ENCODE measurements at places on chromosomes 7 and 10.

DNA sequence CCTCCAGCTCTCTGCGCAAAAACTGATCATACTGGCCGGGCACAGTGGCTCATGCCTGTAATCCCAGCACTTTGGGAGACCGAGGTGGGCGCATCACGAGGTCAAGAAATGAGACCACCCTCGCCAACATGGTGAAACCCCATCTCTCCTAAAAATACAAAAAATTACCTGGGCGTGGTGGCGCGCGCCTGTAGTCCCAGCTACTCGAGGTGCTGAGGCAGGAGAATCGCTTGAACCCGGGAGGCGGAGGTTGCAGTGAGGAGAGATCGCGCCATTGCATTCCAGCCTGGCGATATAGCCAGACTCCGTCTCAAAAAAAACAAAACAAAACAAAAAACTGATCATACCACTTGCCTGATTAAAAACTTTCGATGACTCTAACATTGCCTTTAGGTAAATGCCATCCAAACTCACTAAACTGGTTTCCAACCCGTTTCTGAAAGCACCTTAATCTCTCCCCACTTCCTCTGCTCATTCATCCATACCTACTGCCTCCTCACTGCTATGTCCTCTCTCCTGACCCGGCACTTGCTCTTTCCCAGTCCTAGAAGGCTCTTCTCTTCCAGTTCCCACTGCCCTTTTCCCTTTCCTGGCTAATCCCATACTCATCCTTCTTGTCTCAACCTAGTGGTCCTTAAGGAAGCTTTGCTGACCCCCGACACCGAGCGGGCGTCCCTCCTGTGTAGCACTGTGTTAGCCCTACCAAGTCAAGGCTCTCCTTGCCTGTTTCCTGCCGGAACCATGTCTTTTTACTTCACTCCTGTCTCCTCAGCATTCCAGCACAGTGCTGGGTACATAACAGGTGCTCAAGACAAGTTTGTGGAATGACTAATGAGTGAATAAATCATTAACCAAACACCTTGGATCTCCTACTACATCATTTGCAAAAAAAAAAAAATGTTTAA, 686 bp upstream of the MIOS start:
- no peak for DNase-seq

DNA sequence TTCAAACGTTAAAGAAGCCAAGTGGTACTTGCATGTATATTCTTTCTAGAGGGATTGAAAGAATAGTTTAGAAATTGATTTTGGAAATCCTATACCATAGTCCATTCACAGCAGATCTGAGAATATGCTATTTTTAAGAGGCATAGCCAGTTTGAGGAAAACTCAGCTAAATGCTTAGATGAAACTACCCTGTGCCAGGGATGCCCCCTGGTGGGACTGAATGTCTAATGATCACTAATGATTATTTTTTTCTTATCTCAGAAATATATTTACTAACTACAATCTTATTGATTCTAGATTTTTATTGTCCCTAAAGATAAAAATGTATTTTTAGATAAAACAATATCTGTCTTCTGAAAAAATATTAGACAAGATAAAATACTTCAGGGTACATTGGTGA, 844.9 kb upstream of the PHF14 start:
- DNase-seq: no peak

- no peak for DNase-seq
Measured at GRCh38 chr10:67618116-67618515, 77.9 kb downstream of the CTNNA3 start.

- DNase-seq: peak; percentile 56
Measured at GRCh38 chr7:17234398-17235031, 63.9 kb upstream of the AHR start.

DNA sequence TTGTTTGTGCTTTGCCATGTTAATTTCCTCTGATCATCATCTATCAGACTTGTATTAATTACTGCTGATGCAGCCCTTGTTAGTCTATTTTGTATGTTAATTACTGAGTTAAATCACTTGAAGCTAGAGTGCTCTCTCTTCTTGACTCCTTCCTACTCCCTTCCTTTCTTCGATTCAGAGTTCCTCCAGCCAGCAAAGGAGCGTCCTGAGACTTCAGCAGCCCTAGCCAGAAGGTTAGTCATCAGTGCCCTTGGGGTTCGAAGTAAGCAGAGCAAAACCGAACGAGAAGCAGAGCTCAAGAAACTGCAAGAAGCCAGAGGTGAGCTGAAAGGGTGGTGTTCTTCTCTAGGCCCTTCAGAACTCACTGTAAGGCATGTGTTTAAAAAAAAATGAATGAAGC, 32.1 kb downstream of the LOXL4 start:
- DNase-seq: no peak

- DNase-seq: no peak
Measured at GRCh38 chr7:55526770-55527169, 45.5 kb downstream of the VOPP1 start.

DNA sequence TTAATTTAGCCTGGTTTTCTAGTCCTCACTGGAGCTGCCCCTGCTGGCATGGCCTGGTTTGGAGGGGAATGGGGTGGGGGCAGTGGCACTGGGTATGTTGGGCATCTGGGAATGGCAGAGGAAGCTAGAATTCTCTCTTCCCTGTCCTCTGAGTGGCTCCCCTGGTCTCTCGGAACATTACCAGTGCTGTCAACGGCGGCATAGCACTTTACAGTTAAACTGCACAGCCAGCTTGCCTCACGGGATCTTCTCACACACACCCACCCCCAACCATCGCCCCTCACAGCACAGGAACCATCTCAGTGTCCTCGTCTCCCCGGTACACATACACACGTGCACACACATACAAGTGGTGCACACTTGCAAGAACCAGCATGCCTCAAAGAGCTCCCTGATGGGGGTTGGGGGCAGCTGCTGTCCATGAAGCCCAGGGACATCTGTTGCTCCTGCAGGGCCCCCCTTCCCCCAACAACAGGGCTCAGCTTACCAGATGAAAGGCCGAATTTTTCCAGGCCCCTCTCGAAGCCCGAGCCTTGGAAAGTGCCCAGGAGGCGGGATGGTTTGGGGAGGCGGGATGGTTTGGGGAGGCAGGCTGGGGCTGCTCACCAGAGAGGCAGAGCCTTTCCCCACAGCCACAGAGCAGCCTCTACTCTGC, 41.0 kb downstream of the TSPAN15 start:
- DNase-seq: no peak

DNA sequence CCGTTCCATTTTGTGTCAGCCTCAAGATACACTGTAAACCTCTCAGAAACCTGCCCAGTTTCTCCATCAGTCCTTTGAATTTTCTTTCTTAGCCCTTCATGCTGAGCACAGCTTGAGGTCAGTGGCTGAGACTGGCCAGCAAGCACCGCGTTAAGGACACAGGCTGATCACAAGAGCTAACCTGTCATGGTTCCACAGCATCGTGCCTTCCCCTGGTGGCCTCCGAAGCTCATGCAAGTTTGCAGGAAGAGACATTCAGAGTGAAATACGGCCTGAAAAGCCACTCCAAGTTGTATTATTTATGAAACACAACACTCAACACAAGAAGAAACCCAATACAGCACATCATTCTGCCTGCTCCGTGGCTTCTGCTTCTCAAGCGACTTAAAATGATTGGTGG, 57.0 kb upstream of the PFKP start:
- DNase-seq: no peak

DNA sequence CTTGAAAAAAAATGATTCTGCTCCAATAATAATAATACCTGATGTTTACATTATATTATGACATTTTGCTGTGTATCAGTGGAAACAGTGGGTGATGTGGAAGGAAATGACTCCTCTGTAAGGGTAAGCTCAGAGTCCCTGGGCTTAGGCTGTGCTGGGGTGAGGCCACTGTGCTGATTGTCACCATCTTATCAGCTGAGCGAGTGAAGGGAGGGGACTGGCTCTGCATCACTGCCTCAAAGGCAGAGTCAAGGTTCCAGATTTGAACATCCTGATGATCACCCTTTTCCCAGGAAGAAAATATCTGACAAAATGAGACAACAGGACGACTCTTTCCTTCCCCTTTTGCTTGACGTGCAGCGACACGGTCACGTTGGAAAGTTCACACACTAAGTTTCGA, 24.0 kb upstream of the HABP2 start:
- no peak for DNase-seq

- DNase-seq: no peak
Measured at GRCh38 chr7:90536449-90536848, 59.7 kb upstream of the CDK14 start.

DNA sequence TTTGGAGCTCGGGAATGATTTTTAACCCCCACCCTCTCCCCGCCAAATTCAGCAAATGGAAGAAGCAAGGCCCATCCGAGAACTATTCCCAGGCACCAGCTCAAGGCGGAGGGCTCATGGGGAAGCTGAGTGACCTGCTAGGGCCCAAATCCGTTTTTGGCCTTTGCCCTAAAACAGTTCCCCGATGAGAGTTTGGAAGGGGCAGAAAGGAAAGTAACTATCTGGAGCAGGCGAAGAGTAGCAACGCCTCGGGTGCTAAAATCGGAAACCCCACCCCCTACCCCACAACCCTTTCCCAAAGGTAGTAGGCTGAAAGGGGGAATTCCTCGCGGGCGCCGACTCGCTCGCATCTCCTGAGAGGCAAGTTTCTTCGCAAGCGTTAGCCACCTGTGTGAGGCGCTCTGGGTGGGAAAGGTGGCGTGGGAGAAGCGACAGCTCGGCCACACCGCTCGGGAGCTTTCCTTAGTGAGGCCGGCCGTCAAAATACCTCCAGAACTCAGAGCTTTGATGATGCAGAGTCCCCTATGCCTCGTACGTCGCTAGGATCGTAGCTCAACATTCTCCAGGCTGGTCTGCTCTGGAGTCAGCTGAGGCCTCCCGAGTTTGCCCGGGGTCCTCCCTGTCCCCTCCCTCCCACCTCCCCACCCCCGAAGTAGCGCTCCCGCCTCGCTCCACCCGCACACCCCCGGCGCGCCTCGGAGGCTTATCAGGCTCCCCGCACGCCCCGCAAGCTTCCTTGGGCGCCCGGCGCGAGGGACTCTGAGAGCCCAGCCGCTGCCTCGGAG, 642 bp upstream of the PRKG1 start:
- no peak for DNase-seq

DNA sequence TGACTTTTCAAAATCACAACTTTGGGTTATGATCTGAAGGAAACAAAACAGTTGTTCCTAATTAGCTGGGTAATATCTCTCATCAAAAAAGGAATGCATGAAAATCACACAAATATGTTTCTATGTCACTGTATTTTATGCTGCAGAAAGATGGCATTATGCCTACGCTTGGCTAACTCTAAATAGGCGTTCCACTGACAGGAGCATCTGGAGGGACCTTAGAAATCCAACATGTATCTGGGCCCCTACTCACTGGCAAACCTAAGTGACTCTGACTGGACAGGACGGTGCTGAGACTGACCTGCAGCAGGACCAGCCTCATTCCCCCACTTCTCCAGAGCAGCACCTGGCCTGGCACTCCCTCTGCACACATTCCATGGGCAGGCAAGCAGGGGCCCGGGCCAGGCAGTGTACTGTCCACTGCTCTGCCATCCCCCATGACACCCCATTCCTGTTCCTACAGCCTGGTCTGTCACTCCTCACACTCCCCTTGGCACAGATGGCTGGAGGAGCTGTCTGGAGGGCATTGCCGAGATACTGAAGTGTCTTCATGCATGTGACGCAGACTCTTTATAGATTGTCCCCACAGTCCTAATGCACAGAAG, 2.6 kb upstream of the MYL7 start:
- no peak for DNase-seq

- no peak for DNase-seq
Measured at GRCh38 chr10:9222917-9223316, 1168.4 kb downstream of the GATA3 start.

GRCh38 chr10:50325449-50326171, 74.3 kb upstream of the ASAH2 start:
- no peak for DNase-seq

DNA sequence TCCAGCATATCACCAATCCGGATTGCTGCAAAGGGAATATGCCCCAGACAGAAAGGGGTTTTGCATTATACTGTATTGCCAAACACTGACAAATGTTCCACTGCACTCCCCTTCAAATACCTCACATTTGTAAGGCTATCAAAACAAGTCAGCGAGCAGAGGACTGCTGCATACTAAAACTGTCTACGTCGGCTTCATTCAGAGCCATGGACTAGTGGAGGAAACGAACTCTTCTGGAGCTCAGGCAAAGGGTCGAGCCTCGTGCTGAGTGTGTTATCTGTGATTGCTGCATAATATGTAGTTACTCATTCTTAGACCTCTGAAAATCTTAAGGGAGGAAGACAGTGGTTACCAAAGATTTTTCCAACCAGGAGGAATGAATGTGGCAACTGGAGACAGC, 200.2 kb downstream of the DYNC1I1 start:
- no peak for DNase-seq

DNA sequence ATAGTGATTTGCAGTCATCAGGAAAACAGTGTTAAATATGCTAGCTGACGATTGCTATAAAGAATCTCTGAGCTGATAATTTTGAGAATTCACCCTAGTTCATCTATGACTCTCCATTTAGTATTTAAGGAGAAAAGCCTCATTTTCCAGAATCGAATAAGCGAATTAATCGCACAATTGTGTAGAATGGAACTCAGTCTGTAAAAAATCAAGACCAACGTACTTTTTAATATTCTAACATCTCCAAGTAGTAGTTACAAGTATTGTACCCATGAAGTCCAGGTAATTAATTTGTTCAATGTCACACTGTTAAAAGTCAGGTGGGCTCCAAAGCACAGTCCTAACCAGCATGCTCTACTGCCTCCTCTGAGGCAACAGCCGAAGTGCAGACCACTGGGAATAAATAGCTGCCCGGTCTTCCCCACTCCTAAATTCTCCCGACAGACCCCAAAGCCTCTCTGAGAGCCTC, 380 bp upstream of the AGBL3 start:
- no peak for DNase-seq

DNA sequence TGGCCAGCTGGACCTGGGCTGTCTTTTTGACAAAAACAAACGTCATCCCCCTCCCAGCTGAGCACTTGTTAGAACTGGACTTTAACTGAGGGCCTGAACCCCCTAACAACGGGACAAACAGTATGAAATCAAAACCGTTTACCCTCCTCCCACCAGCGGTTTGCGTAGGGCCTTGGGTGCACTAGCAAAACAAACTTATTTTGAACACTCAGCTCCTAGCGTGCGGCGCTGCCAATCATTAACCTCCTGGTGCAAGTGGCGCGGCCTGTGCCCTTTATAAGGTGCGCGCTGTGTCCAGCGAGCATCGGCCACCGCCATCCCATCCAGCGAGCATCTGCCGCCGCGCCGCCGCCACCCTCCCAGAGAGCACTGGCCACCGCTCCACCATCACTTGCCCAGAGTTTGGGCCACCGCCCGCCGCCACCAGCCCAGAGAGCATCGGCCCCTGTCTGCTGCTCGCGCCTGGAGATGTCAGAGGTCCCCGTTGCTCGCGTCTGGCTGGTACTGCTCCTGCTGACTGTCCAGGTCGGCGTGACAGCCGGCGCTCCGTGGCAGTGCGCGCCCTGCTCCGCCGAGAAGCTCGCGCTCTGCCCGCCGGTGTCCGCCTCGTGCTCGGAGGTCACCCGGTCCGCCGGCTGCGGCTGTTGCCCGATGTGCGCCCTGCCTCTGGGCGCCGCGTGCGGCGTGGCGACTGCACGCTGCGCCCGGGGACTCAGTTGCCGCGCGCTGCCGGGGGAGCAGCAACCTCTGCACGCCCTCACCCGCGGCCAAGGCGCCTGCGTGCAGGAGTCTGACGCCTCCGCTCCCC, at the start of gene IGFBP1:
TSS of gene IGFBP1 (plus strand) at position 304 of the 808 bp plus-strand sequence. CDS start at position 469, 165 bp downstream.
- no peak for DNase-seq

- DNase-seq: no peak
Measured at GRCh38 chr7:83036721-83037380, 125.8 kb downstream of the PCLO start.

All from Jurkat, Clone E6-1 (cell line).